ENCODE measurements at places on chromosomes 1 and 21.

DNA sequence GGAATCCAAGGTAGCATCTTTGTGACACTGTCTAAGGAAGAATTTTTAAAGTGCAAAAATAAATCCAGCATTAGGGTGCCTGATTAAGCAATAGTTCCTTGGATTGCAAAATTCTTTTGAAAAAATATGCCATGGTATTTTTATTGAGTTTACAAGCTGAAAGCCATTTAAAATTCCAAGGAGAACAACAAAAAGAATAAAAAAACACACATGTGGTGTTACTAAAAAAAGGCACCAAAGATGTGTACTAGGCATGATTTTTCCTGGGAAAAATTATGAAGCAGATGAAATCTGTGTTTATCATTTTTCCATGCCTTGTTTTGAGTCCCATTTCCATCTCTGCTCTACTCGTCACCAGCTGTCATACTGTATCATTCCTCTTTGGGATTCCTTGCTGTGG lies 157.0 kb upstream of the ZNHIT6 start:
- no peak for DNase-seq

DNA sequence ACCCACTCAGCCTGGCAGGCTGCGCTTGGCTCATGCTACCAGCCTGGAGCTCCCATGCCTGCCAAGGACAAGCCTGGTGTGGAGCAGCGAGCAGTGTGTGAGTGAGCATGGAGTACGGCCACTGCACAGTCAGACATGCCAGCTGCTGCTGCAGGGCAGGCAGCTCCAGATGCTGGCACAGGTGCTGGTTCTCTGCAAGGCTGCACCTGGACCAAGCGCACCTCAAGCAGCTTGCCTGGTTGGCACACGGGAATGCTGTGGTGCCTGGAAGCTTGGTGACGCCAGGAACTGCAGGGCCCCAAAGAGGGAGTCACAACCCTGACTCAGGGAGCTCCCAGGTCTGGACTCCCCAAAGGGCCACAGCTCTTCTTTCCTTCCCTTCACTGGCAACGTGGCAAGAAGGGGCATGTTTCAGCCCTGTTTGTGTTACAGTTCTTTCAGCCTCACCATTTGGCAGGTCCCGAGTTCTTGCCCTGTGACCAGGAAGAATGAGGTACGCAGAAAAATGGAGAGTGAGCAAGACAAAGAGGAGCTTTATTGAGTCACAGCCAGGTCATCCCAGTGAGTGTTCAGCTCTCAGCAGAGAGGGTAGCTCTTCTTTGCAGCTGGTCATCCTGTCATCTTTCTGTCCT lies 26.1 kb downstream of the ACOT7 start:
- DNase-seq, result no peak

DNA sequence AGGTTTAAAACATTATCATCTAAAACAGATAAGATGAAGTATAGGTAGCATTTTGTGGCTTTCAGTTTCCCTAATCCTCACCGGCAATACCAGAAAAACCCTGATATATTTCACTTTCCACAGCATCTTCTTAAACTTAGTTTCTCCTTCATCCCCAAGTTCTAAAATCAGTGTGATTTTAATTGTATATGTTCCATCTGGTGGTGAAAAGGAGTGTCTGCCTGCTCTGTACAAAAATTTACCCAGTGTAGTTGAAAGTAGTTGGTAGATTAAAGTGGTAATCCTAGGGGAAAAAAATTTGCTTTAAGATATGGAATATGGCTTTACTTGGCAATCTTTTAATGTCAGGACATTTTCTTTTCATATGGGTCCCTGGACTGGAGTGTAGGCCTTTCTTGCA lies 74.3 kb downstream of the CEP350 start:
- DNase-seq, result no peak

DNA sequence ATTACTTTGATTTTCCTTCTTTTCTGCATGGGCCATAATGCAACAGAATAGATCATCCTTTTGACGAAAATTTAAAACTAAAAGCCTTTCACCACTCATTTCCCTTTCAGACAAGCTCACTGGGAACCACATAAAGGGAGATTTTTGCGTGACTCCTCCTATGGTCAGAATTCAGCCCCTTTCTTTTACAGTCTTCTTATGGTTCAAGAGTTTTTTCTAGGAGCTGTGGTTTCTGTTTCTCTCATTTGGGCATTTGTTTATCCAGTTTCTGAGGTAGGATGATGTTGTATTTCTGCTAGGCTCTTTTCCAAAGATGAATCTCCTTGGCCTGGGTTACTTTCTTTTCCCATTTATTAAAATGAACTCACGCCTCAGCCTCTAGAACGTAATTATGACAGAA lies 16.9 kb downstream of the RGS1 start:
- no peak for DNase-seq

DNA sequence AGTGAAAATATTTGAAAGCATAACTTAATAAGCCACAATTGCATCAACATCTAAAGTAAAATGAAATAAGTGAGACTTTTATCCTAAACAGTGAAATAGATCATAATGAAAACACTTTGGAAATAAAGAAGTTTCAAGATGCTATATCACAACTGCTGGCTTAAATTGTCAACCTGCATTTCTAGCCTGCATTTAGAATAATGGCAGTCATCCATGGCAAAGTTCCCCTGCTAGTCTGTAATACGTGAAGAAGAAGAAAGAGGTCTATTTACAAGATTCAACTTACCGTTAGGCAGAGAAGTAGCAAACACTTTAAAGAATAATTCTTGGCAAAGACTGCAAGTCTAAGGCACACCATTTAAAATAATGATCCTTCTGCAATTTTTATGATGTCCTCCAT lies 133.6 kb downstream of the DPYD start:
- no peak for DNase-seq

DNA sequence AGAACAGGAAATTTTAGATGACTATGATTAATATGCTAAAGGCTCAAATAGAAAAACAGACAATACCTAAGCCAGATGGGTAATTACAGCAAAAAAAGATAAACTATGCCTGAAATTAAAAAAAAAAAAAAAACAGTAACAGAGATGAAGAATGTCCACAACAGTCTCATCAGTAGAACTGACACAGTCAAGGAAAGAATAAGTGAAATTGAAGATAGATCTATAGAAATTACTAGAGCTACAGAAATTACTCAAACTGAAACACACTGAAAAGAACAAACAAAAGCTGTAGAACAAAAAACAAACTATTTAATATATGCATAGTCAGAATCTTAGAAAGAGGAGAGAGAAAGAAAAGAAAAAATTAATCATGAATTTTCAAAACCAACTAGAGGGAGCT lies 112.8 kb downstream of the FAF1 start:
- no peak for DNase-seq

DNA sequence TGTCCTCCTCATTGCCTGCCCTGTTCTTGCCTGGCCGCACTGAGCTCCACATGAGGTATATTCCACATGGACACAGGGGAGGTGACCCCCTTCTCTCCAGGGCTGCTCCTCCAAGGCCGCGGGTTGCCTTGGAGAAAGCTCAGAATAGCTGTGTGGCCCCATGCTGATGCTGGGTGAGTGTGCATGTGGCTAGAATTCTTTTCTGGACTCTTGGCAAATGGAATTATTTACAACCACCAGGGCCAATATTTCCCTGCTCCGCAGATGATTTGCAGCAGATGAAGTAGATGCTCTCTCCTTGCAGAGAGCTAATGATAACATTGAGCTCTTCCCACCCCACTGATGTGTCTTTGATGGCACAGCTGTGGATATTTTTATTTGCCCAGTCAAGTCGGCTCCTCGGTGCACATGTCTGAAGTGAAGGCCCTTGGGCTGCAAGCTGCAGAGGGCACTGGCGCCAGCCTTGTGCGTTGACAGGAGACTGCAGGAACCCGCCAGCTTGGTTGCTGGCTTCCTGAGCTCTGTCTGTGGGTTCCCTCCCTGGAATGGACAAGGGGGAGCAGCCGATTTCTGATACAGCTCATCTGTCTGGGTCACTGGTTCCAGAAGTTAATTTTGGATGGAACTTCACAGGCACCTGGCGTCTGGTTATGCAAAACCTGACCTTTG lies 404.7 kb upstream of the VAMP3 start:
- no peak for DNase-seq

- DNase-seq, result no peak
These were observed at the start of gene CASQ1 for GRCh38 chr1:160189649-160190625. TSS of gene CASQ1 (plus strand) at chr1:160190575. CDS start at chr1:160190752, 177 bp downstream.

DNA sequence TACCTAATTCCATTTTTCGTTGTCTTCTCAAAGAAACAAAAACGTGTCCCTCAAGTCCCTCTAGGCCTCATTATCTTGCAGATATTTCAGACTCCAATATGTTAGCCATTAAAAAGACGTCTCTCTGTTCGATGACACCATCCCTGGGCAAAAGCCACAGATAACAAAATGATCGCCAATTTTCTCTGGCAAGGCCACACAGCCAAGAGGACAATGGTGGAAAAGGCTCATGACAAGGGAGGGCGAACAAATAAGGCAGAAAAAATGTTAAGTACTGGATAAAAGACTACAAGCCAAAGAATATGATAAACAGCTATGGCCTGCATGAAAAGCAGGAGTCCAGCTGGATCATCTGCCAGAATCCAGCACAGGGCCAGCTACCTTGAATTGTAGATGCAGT lies 82.9 kb downstream of the TBX15 start:
- DNase-seq, result no peak

GRCh38 chr1:162660574-162660973 lies 28.3 kb downstream of the DDR2 start:
- no peak for DNase-seq

DNA sequence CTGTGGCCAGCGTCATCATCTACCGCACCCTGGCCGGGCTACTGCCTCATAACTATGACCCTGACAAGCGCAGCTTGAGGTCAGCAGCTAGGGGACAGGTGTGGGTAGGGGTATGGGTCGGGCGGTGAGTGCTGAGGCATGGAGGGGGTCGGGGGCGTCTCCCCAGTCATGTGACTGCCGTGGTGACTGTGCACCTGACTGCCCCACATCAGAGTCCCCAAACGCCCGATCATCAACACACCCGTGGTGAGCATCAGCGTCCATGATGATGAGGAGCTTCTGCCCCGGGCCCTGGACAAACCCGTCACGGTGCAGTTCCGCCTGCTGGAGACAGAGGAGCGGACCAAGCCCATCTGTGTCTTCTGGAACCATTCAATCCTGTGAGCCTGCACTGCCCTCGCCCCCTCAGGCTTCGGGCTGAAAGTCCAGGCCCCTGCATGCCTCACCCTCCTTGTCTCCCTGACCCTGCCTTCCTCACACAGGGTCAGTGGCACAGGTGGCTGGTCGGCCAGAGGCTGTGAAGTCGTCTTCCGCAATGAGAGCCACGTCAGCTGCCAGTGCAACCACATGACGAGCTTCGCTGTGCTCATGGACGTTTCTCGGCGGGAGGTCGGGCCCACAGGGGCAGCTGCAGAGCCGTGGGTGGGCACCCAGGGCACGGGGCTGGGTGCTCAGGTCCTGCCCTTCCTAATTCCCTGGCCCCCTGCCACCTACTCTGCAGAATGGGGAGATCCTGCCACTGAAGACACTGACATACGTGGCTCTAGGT lies 13.5 kb downstream of the PSRC1 start:
- DNase-seq, result no peak

DNA sequence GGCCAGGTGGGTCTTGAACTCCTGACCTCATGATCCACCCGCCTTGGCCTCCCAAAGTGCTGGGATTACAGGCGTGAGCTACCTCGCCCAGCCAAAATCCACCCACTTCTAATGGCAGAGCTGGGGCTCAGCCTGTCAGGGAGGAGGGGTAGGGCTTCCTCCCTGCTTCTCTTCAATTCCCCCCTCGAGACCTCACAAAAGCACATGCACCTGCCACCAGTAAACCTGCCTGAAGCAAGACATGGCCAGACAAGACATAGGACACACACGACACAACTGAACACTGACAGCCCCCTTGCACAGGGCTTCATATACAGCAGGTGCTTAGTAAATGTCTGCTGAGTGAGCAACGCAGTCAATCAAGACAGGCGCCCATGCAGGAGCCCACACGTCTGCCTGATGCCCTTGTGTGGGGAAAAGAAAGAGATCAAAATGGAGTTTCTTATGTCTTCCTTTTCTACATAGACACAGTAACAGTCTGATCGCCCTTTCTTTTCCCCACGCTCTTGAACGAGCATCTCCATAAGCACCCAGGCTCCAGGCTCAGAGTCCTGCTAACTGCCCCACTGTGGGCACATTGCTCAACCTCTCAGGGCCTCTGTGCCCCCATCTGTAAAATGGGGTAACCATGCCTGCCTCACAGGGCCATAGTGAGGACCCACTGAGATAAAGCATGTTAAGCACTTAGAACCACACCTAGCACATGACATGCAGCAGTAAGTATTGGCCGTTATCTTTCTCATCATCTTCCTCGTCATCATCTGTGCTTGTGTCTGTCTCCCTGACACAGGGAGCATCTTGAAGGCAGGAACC lies 8.8 kb downstream of the SDC3 start:
- DNase-seq, result no peak

GRCh38 chr1:245256528-245256927 lies 101.7 kb downstream of the KIF26B start:
- no peak for DNase-seq

GRCh38 chr1:180601512-180601911 lies 30.3 kb upstream of the XPR1 start:
- no peak for DNase-seq
